ENCODE measurements at places on chromosomes 4 and X.

GRCh38 chr4:111807576-111807975, 337.7 kb upstream of the FAM241A start:
- no peak for DNase-seq

- DNase-seq: no peak
Measured at GRCh38 chrX:118347736-118348135, 1.8 kb downstream of the WDR44 start.

- DNase-seq: no peak
Measured at GRCh38 chrX:69128588-69128987, 36.7 kb downstream of the PJA1 start.

DNA sequence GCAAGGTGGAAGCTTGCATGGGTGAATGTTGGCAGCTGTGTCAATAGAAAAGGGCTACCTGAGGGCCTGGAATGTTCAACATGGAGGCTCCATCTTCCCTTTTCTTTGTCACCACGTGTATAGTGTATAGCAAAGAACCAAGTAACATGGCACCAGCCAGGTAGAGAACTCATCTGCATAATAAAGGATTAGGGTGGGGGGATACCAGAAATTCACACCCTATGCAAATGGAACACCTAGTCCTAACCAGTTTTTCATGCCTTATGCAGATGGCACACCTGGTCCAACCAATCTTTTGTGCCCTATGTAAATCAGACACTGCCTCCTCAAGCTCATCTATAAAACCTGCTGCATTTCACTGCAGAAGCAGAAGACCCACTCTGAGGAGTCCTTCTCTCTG, 169.6 kb upstream of the GLRA2 start:
- no peak for DNase-seq

DNA sequence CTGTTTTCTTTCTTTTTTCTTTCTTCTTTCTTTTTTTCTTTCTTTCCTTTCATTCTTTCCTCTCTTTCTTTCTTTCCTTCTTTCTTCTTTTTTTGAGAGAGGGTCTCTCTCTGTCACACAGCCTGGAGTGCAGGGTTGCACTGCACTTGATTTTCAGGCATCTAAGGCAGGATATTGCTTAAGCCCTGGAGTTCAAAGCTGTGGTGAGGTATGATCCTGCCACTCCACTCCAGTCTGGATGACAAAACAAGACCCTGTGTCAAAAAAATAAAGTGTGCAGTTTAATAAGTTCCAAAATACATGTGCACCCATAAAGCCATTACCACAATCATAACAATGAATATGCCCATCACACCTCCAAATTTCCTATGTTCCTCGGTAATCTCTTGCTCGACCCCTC, 10.6 kb upstream of the ZNF718 start:
- DNase-seq: no peak

GRCh38 chr4:85243857-85244256, 231.1 kb upstream of the ARHGAP24 start:
- no peak for DNase-seq

DNA sequence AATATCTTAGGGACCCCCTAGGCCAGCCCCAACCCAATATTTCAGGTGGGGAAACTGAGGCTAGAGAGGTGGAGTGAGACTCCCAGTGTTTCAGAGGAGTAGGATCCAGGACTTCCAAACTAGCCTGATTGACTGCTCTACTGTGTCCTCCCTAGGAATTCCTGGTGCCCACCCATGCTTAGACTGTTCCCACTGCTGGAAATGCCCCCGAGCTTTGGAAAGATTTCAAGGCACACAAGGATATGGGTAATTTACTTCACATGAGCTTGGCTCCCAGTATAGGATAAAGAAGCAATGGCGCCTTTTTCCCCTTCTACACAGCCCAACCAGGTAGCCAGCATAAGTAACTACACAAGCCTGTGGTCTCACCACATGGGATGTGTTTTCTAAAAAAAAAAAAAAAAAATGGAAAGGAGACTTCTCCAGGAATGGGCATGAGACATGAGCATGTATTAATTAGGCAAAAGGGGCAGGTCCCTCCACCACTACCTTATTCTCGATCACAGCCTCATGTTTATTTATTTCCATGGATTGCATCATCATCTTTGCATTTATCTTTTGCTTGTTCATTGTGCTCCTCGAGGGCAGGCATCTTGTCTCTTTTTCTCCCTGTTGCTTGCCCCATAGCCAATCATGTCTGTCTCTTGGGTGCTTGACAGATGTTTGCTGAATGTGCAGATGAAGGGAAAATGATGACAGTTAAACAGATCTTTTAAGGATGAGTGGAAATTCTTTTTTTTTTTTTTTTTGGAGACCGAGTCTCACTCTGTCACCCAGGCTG, 66.7 kb downstream of the DRD5 start:
- no peak for DNase-seq

GRCh38 chr4:102344520-102344953, 745 bp downstream of the SLC39A8 start:
- peak; percentile 66 for DNase-seq

DNA sequence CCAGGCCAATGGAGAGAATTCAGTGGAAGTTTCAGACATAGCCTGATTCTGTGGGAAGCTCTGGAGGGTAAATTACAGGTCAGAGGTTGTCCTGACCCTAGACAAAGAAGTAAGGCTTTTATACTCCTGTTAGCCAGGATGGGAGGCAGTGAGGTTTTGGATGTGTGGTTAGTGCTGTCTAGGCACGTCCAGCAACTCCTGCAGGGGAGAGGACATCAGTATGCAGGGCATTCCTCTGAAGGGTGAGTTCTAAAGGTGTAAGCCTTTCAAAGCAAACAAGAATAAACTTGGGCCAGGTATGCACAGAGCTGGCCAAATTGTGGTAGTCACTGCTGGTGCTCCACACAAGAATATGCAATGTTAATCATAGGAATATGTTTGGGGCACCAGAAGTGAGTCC, 562.5 kb downstream of the CCSER1 start:
- no peak for DNase-seq

- no peak for DNase-seq
Measured at GRCh38 chrX:27446423-27446822, 16.7 kb downstream of the PPP4R3C start.

GRCh38 chr4:156420623-156421022, 467.0 kb upstream of the CTSO start:
- no peak for DNase-seq

DNA sequence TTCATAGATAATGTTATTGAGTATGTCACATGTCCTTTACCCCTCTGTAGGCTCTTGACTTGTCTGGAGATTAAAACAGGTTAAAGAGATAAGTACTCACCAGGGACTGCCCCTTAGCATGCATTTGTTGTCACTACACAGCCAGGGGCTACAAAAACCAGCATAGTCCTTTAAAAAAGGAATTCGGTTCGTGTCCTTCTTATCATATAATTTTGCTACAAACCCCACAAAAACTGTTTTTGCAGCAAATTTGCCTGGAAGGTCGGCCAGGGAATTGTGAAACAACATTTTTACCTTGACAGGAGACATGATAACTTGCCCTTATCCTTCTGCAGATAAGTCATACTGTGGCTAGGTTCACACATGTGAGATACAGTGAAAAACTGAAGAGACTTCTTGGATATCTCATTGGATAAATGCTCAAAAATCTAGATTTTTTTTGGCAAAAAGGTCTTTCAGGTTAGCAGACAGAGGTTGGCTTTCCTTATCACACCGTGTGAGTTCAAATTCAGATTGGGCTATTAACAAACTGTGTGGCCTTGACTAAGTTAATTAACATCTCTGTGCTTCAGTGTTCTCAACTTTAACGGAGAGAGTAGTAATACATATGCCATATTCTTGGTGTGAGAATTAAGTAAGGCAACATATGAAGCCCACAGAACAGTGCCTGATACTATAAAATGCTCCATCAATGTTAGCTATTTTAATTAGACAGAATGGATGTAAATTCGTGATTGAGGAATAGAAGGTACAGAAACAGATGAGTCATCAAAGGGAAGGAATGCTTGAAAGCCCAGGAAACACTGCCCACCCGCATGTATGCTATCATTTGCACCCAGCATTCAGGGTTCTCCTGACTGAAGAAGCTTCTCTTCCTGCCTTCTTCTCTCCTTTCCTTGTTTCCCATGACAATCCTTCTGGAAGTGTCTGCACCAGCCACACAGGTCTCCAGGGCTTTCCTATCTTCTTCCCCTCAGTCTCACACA, 30.0 kb downstream of the FAM9C start:
- DNase-seq: no peak

DNA sequence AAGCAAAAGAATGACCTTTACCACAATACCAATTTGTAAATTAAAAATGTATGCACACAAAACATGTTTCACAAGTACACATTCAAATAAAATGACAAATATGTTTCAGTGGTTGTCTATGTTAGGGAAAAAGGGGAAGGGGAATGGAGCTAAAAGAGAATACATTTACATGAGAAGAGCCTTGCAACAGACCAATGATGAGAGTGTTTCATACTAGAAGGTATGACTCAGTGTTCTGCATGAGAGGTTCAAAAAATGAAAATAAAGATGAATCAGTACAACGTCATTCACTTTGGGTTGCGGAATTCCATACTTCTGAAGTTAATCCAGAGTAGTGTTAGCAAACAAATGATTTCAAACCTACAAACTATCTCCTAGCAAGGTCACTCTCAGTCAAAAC, 51.7 kb downstream of the RPGR start:
- DNase-seq: no peak

DNA sequence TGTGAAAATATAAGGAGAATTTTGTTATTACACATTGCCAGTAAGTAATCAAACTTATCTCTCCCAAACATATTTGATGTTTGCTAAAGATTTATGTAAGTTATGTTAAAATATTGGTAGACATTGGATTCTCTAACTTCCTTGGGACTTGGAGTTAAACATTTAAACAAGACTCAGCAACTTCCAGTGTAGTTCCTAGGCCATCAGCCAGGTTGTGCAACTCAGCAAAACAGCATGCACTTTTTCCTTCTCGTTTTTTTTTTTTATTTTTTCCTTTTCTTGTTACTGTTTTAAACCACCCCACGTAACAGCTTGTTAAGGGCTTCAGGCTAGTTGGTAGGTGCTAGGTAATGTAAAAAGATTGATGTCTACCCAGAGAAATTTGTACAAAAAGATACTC, 510.4 kb downstream of the ANKRD50 start:
- no peak for DNase-seq

DNA sequence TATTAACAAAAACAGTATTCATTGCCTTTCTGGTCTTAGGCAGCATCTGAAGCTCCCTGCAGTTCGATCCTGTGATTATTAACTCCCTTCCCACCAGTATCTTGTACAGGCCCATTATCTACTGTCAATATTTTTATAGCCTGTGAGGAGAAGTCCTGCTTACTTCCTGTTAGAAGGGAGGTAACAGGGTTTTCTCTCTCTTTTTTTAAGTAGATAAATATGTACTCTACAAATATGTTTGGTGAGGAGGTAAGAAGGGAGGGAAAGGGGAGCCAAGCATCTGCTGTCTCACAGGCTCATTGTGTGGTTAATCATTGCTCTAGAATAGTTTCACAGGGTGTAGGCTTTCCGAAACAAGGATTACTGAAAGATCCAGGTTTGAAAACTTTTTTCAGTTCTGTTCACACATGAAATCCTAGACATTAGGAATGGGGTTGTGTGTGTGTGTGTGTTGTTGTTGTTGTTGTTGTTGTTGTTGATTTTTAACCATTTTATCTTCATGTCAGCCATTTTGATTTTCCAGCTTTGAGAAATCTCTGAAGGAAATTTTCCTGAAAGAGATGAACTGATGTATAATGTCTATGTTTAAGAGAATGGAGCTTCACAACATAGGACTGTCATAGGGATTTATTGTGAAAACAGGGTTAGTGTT, 14.2 kb downstream of the ATOH1 start:
- DNase-seq: no peak

- DNase-seq: no peak
Measured at GRCh38 chrX:140507223-140507981, 2.5 kb upstream of the SOX3 start.

DNA sequence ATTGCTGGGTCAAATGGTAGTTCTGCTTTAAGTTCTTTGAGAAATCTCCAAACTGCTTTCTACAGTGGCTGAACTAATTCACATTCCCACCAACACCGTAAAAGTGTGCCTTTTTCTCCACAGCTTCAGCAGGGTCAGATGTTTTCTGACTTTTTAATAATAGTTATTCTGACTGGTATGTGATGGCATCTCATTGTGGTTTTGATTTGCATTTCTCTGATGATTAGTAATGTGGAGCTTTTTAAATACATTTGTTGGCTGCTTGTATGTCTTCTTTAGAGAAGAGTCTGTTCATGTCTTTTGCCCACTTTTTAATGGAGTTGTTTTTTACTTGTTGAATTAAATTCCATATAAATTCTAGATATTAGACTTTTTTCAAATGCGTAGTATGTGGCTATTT, 257.5 kb upstream of the ANKRD50 start:
- no peak for DNase-seq

GRCh38 chrX:23826653-23827052, 43.7 kb downstream of the SAT1 start:
- no peak for DNase-seq

- DNase-seq: peak; percentile 1
Measured at GRCh38 chrX:155148724-155149537, 67.3 kb upstream of the VBP1 start.

All from Ammon's horn (tissue), 1 donor.